Stomach (tissue), 19 donors: ENCODE measurements at places on chromosomes 2 and 18.

DNA sequence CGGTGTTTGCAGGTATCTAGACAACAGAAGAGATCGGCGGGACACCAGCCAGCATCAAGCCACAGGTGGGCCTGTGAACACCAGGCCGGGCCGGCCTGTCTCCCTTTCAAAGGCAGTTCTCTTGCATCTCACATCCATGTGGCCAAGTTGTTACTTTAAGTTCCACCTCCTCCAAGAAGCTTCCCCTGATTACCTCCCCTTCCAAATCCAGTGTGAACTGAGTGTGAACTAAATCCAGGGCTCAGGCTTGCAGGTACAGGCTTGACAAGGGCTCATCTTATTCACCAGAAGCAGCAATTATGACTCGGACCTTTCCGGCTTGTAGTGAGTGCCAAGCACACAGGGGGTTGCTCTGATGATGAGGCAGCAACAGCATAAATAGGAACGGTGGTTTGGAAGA lies 3.9 kb downstream of the CRACDL start:
- DNase-seq, result no peak

- DNase-seq, result peak; percentile 46
Measured at GRCh38 chr2:33521791-33522281, 45.4 kb downstream of the RASGRP3 start.

DNA sequence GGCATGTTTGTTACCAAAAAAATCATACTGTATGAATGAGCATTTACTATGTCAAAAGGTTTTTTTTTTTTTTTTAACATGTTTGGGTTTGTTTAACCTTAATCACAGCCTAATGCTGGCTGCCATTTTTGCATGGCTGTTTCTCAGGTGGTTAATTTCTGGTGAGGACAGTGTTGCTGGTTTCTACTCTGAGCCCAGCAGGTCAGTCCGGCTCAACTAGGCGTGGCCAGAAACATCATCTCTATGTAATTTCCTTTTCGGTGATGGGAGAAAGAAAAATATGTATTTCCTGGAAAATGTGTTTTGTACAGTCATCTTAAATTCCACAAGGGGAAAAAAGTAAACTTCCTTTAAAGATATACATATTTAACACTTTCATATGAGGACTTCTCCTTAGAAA lies 24.9 kb upstream of the BZW1 start:
- DNase-seq, result peak; percentile 57

DNA sequence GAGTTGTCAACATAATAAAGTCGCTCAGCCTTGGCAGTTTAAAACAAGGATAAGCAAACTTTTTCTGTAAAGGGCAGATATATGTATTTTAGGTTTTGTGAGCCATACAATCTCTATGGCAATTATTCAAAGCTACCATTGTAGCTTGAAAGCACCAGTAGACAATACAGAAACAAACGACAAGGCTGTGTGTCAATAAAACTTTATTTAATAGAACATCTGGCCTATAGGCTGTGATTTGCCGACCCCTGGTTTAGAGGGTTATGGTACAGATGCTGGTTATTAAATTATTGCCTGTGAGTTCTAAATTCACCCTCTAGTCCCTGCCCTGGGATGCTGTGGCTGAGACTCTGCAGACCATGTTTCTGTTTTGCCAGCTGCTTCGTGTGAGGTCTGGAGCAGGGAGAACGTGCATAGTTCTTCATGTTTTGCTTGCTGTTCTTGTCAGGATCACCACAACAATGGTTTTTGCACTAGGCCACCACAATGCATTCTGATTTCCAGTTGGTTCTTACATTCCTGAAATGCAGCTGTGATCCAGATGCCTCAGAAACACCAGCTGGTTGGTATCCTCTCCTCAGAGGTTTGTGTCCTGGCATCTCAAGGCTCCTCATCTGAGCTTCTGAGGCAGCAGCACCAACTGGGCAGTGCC lies 46.6 kb downstream of the ICOS start:
- no peak for DNase-seq

DNA sequence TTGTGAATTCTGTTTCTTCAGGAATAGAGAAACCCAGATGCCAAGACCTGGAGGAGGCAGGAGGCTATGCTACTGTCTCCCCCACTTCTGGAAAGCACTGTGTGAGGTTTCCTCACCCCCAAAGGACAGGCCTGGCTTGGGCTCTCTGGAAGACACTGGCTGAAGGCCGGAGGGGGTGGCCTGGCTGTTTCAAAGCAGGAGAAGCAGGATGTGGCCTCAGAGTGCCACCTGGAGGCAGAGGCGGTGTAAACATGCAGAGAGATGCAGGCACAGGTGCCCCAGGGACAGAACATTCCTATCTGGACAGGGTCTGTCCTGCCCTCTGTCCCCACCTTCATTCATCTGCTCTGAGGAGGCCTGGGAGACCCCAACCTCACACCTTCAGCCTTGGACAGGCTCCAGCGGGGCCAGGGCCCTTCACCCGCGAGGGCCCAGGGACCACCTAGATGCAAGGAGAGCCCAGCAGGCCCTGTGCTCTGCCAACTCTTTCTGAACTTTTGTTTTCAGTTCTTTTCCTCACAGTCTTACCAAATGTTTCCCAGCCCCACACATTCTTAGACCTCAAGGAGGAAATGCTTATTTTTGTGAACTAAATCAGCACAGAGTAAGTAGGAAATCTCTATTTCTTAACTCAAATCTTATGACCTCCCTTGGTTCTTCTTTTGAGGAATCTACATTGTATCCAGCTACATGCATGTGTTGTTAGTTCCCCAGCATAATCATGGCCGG lies 79.2 kb downstream of the LONRF2 start:
- peak; percentile 82 for DNase-seq

- DNase-seq, result no peak
Measured at GRCh38 chr2:148622366-148622765, 22.2 kb upstream of the EPC2 start.
